ENCODE measurements at places on chromosomes 13 and 19.

GRCh38 chr13:70051531-70051930, 56.1 kb upstream of the ATXN8OS start:
- no peak for DNase-seq

DNA sequence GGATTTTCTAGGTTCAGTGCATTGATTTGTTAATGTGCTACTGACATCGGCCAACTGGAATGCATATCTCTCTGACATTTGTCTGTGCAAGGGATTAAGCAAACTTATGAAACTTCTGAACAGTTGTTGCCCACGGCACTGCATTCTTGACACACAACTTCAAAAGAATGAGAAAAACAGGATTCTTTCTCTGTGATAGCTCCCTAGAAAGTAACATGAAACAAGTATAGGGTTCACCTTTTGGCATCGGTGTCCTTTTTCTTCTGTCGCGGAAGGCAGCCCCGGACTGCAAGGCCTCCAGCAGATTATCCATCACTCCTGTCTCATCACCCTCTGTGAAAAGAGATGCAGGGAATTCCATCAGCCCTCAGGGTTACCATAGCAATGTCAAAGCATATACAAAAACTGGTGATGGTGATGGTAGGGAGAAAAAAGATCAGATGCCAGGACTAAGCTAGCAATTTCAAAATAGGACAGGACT, 389.2 kb downstream of the DIAPH3 start:
- DNase-seq = no peak

GRCh38 chr19:38543807-38544568, 73.8 kb downstream of the MAP4K1 start:
- no peak for DNase-seq

GRCh38 chr19:13839938-13840304, 37.0 kb upstream of the NANOS3 start:
- no peak for DNase-seq

DNA sequence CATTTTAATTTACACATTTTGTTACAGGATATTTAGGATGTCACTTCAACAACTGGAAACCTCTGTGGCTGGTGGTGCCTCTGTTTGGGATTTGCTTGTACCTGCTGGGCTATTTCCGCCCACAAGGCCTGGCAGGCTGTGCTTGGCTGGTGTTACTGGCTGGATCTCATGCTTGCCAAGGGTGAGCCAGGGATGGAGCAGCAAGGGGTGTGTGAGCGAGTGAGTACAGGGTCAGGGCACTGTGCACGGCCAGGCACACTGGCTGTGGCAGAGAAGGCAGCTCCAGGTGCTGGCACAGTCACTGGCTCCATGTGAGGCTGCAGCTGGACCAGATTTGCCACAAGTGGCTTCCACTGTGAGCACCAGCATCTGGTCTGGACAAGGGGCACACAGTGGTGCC, 1254.8 kb downstream of the SLITRK5 start:
- no peak for DNase-seq

DNA sequence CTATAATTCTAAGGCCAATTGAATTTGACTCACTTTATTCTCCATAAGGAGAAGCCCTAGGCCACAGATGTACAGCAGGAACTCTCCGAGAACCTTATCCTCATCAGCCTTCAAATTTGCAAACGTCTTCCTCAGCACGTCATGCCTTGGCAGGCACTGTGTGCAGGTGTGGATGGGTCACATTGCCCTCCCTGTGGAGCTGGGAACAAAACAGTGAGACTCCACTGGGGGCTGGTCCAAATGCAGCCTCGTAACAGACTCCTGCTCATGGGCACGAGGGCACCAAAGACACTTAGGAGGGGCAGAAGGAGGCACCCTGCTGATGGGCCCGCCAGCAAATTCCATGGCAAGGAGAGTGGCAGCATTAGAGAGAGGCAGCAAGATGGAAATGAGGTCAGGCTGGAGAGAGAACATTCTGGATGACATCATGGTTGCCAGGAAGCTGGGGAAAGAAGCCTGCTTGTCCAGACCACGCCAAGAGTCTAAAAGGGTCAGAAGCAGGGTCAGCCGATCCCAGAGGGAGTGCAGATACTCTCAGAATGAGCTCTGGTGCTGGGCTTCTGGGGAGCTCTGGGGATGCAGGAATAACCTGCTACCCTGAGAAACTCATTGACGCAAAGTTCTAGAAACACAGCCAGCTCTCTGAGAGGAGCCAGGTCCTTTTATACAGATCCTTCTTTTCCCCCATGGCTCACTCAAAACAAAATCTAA, 242.2 kb downstream of the B3GLCT start:
- DNase-seq = no peak

GRCh38 chr19:49403404-49404187, 15.5 kb downstream of the KASH5 start:
- DNase-seq = no peak

GRCh38 chr13:56773148-56773547, 367.6 kb upstream of the PRR20A start:
- no peak for DNase-seq

- DNase-seq = no peak
Measured at GRCh38 chr19:35797663-35798062, 15.0 kb downstream of the PRODH2 start.

DNA sequence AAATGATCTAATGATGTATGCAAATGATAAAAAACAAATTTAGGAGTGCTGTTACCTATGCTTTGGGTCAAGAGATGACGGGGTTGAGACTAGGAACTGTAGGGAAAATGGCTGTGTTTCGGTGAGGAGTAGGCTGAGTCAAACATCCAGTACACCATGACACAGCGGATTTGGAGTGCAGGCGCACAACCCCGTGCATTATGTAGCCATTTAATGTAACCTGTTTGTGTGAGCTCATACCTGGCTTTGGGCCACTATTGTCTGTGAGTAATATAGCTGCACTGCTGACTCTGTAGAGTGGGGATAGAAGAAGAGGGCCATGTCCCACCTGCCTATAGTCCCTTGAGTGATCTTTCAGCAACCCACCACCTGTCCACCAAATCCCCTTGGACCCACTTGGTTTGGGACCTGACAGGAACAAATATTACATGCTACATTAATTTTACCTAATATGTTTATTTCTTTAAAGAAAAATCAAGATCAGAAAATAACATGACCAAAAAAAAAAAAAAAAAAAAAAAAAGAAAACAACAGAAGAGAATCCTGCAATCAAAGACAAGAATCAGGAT, 95.5 kb upstream of the KLHL1 start:
- DNase-seq = no peak

- no peak for DNase-seq
Measured at GRCh38 chr13:90405301-90405700, 942.2 kb upstream of the MIR17HG start.

- no peak for DNase-seq
Measured at GRCh38 chr19:1968279-1969175, 27.6 kb downstream of the CSNK1G2 start.

- no peak for DNase-seq
Measured at GRCh38 chr19:40331052-40331451, 17.1 kb downstream of the C19orf47 start.

GRCh38 chr13:85074543-85075313, 724.5 kb downstream of the SLITRK6 start:
- DNase-seq = no peak

GRCh38 chr19:41928754-41929535, 696 bp upstream of the ERFL start:
- no peak for DNase-seq

- DNase-seq = no peak
Measured at GRCh38 chr13:61387694-61388093, 28.0 kb downstream of the PCDH20 start.

GRCh38 chr19:17488593-17489391, 18.5 kb downstream of the SLC27A1 start:
- peak; percentile 55 for DNase-seq

DNA sequence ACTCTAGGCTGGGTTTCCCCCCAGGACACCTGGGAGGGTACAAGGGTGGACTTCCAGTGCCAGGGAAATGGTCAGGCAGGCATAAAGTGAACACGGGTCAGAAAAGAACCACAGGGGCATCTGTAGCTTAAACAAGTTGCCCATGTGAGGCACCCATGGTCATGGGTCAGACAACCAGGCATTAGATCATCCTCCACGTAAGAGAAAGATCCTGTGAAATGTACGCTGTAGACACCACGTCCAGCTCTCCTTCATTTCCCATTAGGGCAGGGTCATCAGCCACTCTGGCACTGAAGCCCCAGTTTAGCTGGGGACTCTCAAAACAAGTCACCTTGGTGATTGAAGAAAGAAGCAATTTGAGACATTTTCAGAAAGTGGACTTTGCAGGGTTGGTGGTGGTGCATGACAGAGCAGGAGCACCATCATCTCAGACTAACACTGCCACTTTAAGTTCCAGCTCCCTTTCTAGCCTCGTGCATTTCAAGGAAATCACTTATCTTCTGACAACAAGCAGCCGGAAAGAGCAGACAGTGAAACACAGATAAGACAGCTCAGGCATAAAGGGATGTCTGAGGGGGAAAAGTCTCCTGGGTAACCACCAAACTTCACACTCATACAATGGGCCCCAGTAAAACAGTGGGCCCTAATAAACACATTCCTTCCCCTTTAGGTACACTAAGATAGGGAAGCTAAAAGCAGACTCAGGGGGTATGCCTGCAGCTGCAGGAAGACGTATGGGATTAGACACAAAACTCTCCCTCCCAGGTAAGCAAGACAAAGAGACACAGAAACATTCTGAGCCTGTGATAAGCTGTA, 16.1 kb upstream of the SIGLEC6 start:
- no peak for DNase-seq

DNA sequence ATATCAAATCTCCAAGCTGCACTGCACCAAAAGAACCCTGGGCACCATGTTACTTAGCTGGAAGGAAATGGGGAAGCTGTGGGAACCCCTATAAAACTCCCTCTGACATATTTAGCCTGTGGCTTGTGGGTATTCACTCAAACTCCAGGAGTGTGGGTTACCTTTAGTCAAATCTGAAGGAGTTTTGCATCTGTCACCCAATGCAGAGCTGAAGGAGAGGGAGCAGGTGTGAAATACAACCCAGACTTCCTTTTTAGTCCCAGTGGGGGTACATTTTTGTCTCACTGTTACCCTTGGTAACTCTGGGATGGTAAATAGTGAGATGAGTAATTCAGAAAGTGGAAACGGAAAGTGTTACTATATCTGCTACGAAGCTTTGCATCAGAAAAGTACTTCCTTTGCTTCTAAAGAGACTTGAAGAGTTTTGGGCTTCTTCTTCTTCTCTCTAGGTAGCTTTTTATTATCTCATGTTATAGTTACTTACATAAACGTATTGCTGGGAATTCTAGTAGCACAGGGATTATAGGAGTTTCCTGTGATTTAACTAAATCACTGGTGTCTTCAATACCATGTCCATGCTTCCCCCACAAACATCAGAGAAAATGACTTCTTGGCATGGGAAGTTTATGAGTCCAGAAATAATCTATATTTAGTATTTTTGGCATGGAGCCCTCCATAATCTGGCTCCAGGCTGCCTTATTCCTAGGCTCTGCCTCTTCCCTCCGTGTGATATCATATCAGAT, 105.9 kb downstream of the AKAP11 start:
- no peak for DNase-seq

DNA sequence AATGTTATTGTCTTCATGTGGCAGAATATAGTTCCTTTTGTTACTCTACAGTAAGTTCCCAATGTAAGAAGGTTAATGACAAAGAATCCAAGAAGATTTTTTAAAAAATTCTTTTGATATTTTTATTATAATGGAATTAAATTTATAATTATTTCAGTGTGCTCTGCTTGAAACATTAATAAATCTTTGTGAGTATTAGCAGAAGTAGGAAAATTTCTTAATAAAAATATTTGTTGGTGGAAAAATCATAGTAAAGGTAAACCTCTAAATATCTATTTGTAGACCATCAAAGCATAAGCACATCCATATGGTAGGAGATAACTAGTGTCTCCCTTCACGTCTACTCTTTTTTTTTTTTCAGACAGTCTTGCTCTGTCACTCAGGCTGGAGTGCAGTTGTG, 4.3 kb downstream of the CSNK1A1L start:
- no peak for DNase-seq

DNA sequence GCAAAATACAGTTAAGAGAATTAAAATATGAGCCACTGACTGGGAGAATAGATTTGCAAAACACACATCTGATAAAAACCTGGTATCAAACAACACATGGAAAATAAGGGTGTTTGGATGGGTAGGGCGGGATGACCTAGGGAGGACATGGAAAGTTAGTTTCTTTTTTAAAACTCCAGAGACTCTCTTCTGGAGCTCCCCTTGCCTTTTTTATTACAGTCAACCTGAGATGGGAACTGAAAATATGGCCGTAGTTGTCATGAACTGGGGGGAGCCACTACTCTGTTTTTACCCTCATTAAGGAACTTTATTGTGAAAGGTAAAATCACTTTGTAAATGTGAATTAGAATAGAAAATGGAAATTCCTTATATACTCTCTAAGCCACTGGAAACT, 113.0 kb downstream of the ATP11A start:
- DNase-seq = no peak

GRCh38 chr19:10228920-10229319, 2.2 kb downstream of the S1PR2 start:
- no peak for DNase-seq

GRCh38 chr19:35123573-35123972, 8.0 kb downstream of the FXYD3 start:
- no peak for DNase-seq

GRCh38 chr13:69524459-69525150, 583.0 kb upstream of the ATXN8OS start:
- no peak for DNase-seq

DNA sequence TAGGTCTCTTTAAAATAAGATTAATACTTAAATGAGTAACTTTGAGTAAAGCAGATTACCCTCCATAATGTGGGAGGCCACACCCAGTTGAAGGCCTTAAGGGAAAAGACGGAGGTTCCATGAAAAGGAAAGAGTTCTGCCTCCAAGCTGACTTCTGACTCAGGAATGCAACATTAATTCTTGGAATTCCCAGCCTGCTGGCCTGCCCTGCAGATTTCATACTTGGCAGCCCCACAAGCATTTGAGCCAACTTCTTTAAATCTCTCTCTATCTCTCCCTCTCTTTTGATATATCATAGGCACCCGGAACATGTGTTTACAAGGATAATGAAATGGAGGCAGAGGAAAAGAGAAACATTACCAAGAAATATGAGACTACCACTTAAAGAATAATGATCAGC, 902.3 kb upstream of the MIR17HG start:
- DNase-seq = no peak

DNA sequence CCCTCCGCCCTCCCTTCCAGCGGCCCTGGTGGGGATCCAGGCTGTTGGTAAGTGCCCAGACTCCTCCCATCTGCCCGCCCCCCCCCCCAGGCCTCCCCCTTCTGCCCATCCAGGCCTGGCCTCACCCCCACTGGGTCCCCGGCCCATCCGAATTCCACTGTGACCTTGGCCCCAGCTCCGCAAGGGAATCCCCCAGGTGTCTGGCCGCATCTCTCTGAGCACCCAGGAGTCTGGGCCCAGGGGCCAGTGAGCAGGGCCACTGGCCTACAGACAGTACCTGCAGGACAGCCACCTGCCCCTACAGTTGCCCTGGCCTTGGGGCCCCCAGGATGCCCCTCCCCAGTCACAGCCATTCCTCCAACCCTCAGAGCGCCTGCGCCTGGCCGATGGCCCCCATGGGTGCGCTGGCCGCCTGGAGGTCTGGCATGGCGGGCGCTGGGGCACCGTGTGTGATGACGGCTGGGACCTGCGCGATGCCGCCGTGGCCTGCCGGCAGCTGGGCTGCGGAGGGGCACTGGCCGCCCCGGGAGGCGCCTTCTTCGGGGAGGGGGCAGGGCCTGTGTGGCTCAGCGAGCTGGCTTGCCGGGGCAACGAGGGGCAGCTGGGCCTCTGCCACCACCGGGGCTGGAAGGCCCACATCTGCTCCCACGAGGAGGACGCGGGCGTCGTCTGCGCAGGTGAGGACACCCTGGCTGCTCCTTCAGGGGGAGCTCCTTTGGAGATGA, 912 bp downstream of the SSC5D start:
- DNase-seq = no peak
